ENCODE measurements at places on chromosomes 2 and 18.

GRCh38 chr18:78105611-78106010 lies 856.0 kb downstream of the GALR1 start:
- DNase-seq, result no peak

GRCh38 chr2:211132573-211132972 lies 576.2 kb downstream of the CPS1 start:
- no peak for DNase-seq

GRCh38 chr2:126614524-126615227 lies 41.3 kb upstream of the GYPC start:
- no peak for DNase-seq

GRCh38 chr18:49993299-49993698 lies 180.0 kb upstream of the ACAA2 start:
- no peak for DNase-seq

GRCh38 chr2:69693775-69694450 lies 48.0 kb upstream of the ANXA4 start:
- peak; percentile 64 for DNase-seq

Measured in Peyer's patch (tissue), 4 donors.